IPS DF 19.7 (cell line): ENCODE measurements at places on chromosomes 13 and 19.

DNA sequence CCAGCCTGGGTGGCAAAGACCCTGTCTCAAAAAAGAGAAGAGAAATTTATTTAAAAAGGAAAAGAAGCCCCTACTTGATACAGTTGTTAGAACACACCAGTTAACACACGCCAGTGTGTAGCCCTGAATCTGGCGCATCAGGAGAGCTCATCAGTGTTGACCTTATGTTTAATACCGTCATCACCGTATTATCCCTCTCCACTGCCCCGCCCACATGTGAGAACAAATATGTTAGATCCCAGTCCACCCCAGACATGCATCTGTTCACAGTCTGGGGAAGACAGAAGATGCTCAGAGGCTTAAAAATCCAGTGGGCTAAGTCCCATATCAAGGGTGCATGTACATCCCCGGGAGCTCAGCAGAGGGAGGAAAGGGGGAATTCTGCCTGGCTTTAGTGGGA, 155.2 kb downstream of the DPF1 start:
- DNase-seq = no peak

DNA sequence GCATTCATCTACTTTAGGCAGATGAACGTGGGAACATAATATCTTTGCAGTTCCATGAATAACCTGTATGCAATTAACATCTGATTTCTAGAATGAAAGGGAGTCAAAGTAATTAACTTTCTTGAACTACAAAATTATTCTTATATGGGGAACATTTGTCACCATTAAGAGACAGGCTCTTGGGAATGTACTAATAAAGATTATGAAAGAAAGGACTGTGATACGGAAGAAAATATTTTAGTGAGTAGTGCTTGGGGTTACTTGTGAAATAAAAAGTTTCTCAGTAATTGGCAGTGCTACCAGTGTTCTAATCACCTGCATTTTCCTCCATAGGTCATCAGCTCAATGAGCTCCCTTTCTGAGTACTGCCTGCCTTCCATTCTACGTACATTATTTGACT, 85.4 kb downstream of the FRY start:
- no peak for DNase-seq

DNA sequence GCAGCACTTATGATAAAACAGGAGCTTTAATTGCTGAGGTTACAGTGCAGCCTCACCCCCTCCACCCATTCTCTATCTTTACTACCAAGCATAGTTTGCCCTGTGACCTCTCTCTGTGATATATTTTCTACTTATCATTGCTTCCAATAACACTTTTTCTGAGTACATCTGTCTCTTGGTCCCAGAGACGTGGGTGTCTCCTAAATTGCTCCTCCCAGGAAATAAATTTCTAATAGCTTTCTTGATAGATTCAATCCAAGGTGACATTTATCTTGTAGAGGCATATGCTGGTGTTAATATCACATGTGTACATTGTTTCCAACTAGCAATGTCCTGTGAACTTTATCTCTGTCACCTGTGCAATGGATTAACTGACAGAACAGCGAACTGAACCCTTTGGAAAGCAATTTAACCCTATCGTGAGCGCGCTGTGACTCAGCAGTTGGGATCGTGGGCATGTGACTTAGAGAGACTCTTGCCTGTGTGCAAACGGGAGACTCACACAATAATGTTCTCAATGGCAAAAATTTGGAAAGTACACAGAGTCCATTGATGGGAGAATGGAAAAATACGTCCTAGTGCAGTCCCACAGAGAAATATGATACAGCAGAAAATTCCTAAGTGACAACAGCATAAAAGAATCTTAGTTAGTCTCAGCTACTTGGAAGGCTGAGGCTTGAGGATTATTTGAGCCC, 7.0 kb upstream of the MAP2K2 start:
- no peak for DNase-seq

- no peak for DNase-seq
These were observed 4.6 kb downstream of the RBM26 start for GRCh38 chr13:79401259-79402070.

- no peak for DNase-seq
These were observed 11.4 kb downstream of the ZNF254 start for GRCh38 chr19:24098359-24098758.

DNA sequence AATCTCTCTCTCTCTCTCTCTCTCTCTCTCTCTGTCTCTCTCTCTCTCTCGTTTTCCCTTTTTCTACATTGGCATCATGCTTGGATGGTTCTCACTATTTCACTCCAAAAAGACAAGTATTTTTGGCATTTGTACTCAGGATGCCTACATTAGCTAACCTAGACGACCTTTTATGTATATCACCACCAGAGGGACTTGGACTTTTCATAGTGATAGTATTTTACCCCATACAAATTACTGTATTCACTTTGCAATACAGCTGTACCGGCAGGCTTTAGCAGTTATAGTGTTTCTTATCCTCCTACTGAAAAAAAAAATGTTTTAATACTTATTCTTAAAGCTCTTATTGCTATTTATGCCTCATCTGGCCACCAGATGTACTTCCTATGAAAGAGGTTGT, 687.2 kb upstream of the KLHL1 start:
- no peak for DNase-seq

DNA sequence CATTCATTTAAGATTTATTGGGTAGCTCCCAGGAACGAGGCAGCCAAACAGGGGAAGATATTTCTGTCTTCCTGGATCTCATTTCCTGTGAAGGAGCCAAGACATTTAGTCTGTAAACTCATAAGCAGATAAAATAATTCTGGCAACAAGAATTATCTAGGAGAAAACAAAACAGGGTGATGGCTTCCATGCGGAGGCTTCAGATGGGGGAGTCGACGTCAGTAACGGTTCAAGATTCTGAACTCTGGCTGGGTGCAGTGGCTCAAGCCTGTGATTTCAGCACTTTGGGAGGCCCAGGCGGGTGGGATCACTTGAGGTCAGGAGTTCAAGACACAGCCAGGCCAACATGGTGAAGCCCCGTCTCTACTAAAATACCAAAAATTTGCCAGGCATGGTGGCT, 1.3 kb downstream of the GNA15 start:
- DNase-seq = no peak

- peak; percentile 45 for DNase-seq
These were observed 62.5 kb downstream of the RFX2 start for GRCh38 chr19:6047741-6048251.

- peak; percentile 38 for DNase-seq
These were observed at the start of gene EDNRB for GRCh38 chr13:77918391-77919245. TSS of gene EDNRB (minus strand) at chr13:77918831. CDS start at chr13:77918573, 258 bp downstream.

DNA sequence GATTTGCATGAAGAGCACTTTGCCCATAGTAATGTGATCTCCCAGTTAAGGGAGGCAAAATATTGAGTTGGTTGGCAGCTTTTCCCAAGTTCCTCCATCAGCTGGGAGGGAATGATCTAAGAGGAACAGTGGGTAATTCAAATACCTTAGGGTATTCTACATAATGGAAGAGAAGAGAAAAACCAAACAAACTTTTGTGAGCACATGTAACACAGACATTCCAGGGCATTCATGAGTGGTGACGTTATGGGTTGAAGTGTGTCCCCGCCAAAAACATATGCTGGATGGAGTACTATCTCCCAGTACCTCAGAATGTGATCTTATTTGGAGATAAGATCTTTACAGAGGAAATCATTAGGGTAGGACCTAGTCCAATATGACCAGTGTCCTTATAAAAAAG, 220.1 kb downstream of the FOXO1 start:
- DNase-seq = no peak

DNA sequence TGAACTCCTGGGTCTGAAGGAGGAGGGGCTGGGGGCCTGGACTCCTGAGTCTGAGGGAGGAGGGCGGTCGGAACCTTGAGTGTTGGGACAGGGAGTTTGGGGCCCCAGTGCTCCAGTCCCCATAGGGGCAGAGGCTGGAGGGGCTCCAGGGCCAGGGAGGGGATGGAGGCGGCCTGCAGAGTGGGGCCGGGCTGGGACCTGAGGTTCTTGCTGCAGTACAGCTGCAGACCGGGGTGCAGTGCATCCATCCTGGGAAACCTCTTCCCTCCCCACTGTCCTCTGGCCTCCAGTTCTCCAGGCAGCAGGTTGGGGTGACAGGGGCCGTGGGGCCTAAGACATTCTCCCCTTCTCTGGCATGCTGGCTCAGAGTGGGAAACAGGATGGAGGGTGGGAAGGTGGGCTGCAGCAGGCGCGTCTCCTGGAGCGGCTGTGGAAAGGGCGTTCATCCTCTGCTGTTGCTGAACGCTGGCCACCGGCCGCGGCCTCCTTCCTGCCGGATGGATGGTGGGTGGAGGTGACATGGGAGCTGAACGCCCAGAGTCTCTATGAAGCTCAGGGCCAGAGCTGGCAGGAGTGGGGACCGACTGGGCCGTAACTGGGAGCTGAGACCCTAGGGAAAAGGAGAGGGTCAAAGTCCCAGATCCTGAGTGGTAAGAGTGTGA, 1.6 kb downstream of the BRSK1 start:
- no peak for DNase-seq

GRCh38 chr13:43861863-43862262, 17.7 kb downstream of the CCDC122 start:
- no peak for DNase-seq

GRCh38 chr19:2231621-2232221, 4.4 kb downstream of the PLEKHJ1 start:
- DNase-seq = no peak

GRCh38 chr19:32829345-32829896, 40.1 kb downstream of the SLC7A9 start:
- no peak for DNase-seq

DNA sequence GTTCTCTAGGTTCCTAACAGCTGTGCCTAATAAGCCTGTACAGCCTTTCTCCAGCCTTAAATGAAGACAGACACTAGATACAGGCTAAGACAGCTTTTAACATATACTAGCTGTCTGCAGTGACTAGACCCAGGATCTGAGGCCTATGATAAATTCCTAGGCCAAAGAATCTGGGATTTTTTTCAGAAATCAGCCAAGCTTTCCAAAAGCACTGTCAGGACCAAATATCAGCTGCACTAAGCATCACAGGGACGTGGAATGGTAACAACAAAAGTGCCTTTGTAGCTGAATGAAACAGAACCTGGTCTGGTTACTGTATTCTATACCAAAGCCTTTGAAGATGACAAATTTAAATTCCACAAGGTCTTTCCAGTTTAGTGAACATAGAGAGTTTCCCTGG, 77.9 kb upstream of the DOCK9 start:
- no peak for DNase-seq

DNA sequence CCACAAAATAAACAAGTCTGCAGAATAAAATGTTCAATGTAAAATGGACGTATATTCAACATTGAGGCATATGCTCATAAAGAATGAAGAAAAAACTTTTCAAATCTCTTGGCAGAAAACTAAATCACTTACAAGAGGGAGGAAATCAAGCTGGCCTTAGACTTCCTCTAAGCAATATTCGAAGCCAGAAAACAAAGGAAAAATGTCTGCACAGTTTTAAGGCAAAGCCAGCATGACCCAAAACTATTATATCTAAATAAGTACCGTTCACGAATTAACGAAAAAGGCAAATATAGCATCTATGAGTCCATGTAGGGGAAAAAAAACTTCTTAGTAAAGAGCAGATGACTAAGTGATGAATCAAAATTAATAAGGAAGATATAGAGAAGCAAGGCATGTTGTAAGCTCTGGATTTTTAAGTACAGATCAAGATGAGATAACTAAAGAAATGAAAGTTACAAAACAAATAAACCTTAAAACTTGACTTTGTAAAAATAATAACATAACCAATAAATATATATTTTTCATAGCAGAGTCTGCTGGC, 101.3 kb downstream of the KCNRG start:
- no peak for DNase-seq

GRCh38 chr19:9981406-9982260, 28.7 kb downstream of the COL5A3 start:
- DNase-seq = no peak

GRCh38 chr19:14544977-14545715, 15.8 kb downstream of the TECR start:
- no peak for DNase-seq

- DNase-seq = no peak
These were observed 643 bp downstream of the SLC7A1 start for GRCh38 chr13:29594710-29595379.

DNA sequence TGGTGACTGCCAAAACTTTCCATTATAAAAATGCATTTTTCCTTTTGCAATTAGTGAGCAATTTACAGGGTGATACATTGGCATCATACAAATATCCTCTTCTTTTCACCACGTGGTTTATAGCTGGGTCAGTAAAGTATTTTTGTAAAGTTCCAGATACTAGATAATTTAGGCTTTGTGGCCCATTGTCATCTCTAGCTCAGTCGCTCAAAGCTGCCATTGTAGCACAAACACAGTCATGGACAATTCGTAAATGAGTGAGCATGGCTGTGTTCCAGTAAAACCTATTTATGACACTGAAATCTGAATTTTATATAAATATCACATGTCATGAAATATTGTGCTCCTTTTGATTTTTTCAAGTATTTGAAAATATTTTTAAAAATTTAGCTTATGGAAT, 162.9 kb downstream of the USP12 start:
- DNase-seq = no peak

DNA sequence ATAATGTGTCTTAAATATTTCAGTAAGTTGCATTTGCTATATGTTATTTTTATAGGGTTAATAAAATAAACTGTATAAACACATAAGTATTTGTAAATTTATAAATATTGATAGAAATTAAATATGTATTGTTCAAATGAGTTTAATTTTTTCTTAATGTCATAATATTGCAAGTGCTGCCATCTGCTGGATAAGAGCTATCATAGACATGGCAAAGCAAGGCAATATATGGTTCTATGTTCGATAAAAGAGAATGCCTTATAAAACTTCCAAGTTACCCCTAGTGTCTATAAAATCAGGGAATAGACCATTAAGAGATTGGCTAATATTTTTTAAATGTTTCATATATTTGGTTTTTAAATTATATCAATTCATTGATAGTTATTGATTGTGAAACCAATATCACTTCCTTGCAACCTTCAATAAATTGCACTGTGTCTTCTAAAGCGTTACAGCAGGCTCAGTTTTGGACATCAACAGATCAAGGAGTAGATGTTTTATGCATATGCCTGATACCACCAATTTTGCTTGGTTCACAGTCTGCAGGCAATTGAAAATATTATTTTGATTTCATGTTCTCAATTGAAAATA, 29.0 kb upstream of the SLITRK6 start:
- no peak for DNase-seq

DNA sequence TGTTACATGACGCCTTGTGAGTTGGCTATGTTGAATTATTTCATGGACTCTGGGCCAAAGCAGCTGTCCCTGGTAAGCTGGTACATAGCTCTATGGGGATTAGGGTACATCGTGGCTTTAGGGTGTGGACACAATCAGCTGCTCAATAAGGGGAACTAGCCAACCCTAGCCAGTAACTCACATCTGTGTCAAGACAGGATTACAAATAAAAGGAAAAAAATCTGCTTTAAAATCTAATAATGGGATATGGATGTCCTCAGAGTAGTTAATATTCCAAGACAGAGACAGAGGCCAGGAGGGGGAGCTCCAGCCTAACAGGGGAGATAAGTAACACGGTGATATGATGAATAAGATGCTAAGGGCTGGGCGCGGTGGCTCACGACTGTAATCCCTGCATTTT, 21.1 kb upstream of the ZNF766 start:
- no peak for DNase-seq
